ENCODE measurements at places on chromosomes 12 and 14. TPM values are rescaled to one million over a fixed set of nuclear protein-coding genes. Genes with fewer than 3 reads are reported as not detected.

DNA sequence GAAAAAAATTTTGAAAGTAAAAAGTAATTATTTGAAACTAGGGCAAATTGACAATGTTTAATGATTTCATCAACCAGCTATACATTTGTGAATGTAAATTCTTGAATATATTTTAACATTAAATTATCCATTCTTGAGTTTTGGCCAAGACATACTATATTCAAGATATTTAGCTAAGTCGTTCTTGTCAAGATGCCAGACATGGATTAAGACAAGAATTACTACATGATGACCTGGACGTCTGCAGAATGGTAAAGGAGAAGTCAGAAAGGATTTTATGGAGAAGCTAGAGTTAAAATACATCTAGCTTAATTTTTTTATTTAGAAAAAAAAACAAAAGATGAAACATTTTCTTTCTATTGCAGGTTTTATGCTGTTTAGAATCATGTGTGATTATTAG, 255.8 kb downstream of the TMTC2 start:
- no peak for DNase-seq

DNA sequence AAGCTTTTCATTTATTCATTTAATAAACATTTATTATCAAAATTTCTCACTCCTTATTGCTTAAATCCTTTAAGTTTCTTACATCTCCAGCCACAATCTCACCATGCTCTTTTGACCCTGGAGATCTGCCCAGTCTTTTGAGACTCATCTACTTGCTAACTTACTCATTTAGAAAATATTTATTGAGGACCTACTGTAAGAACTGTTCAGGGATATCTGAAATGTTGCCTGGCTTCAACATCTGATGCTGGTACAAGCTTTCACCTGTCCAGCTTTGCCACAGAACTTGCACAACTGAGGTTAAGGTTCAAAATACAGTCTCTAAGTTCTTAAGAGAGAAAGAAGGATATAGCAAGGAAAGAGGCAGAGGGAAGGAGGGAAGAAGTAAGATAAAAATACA, 17.5 kb upstream of the GXYLT1 start:
- no peak for DNase-seq

SPIC gene
- not detected for total RNA-seq

DNA sequence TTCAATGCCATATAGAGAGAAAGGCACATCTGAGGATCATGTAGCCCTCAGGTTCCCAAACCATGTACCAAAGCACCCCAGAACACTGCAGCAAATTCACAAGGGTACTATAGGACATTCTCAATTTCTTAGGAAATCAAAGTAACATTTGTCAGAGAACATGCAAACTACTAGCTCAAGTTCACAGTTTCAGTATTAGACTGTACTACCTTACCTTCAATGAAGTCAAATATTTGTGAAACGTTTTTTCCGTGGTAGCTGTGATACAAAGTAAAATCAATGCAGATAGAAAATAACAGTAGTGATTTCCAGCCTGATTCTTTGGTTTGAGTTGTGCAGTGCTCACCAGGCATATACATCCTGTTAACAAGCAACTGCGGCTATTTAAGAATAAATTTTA, 197.1 kb downstream of the MED13L start:
- DNase-seq: no peak

TDRD9 gene
- total RNA-seq: 0.19 TPM

DNA sequence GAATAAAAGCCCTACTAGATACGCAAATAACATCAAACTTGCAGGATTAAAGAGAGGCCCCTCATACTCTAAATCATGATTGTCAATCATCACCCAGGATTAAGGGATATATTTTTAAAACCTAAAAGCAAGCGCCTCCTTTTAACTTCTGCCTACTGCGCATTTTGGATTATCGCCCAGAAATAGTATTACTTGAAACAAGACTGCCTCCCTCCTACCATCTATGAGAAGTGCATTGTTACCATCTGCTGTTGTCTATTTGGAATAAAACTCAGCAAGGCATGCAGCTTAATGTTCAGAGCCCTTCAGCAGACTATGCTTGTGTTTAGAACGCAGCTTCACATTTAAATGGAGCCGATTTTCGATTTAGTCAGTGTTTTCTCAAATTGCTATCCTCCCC, 79.6 kb downstream of the EXOC5 start:
- DNase-seq: peak; percentile 22

- DNase-seq: no peak
Measured at GRCh38 chr14:70664698-70665447, 23.2 kb downstream of the TTC9 start.

DNA sequence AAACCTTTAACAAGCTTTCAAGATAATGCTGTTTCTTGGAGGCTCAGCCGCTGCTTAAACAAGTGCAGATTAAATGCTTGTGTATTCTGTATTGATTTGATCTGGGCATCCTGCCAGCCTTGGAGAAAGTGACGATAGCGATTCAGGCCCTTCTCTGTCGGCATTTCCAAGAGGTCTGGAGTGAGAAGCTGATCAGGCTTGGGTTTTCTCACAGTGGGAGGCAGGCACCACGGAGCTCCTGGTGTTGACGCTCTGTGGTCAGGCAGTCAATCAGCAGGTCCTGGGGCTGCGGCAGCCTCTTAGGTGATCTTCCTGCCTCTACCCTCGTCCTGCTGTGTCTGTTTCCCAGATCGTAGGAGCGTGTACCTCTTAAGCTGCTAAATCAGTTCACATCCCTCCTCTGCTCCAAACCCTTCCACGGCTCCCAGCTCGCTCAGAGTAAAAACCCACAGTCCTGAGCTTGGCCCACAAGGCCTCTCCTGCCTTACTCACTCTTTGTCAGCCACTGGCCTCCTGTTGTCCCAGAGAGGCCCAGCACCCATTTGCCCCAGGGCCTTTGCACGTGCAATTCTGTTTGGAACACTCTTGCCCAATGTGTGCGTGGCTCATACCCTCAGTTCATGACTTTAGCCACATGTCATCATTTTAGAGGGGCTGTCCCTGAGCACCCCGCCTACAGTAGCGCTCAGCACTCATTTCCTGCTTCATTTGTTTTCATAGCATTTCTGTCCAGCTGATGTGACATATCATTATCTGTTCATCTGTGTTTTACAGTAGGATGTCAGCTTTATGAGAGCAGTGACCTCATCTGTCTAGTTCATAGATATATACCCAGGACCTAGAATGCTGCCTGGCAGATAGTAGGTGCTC, 155.4 kb downstream of the AACS start:
- no peak for DNase-seq

MYF6 gene
- not detected for total RNA-seq

MUCL1 gene
- 0.84 TPM for total RNA-seq

All from activated CD4-positive, alpha-beta T cell treated with anti-CD3 and anti-CD28 coated beads, Interleukin-2, amount 10 ng/mL, durations not matched to agents 24 days and 14 days (primary cell).